Activated CD4-positive, alpha-beta memory T cell treated with anti-CD3 and anti-CD28 coated beads, Interleukin-2, amount 10 ng/mL, durations not matched to agents 7 days and 5 days (primary cell): ENCODE measurements at places on chromosomes 1 and 21.

DNA sequence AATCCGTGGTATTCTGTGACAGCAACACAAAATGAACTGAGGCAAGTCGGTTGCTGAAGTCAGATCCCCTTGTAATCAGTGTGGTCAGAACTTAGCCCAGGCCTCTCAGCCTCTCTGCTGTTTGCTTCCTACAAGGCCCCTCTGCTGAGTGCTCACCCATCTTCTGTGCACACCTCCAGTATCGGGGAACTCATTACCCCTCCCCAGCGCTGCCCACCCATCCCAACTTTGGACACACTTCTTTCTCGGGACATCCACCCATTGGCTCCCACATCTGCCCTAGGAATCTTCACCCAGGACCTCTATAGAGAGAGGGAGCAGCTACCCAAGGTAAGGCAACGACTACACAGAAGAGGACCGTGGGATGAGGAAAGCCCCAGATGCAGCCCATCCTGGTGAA is 217.5 kb downstream of the MATN1 start:
- no peak for DNase-seq

DNA sequence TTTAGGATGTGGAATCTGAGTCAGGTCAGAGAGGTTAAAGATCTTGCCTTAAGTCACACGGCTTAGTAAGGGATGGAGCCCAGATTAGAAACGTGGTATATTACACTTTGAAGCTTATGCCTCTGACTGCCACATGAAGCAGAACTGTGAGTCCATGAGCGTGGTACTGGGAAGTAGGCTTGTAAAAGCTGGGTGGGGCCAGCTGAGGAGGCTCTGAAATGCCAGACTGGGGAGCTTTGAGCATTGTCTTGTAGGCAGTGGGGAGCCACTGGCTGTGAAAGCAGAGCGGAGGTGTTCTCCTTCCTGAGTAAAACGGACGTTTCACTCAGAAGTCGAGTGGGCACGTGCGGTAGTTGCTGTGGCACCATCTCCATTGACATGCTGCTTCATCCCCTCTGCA is 72.6 kb upstream of the USP24 start:
- no peak for DNase-seq

DNA sequence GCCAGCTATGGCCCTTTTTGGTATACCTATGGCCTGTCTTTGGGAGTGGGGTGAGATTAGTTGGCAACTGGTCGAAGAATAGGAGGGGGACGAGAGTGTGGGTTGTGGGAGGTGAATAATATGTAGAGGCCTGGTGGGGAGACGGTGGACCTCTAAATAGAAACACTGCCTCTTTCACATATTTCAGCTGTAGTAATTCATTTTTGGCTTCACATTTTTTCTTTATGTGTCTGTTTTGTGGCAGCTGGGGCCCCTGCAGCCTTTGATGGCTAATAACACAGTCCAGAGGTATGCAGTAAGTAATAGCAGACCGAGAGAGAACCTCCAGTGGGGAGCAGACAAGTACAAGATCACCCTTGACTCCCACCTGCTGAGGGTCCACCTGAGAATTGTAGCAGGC is 75.9 kb downstream of the HLX start:
- DNase-seq: no peak

DNA sequence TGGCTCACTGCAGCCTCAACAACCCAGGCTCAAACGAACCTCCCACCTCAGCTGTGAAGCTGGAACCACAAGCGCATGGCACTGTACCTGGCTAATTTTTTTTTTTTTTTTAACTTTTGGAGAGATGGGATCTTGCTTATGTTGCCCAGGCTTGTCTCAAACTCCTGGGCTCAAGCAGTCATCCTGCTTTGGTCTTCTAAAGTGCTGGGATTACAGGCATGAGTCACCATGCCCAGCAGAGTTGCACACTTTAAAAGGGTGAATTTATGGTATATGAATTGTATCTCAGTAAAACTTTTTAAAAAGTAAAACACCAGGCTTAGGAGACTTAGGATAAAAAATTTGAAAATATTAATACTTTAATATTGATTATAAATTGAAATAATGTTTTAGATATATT is 99.1 kb downstream of the CLEC20A start:
- no peak for DNase-seq

DNA sequence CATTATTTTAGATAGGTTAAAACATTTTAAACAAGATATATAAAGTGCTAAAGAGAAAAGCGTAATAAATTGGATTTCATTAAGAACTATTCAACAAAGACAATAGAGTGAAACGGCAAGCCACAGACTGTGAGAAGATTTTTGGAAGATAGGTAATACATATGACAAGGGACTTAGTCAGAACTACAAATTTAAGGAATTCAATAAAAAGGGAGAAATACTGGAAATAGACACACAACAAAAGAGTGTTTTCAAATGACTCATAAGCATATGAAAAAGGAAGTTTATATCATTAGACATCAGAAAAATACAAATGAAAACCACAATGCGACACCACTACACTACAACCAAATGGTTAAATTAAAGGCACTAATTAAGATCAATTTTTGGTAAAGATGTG is 90.5 kb downstream of the GDAP2 start:
- DNase-seq: no peak

DNA sequence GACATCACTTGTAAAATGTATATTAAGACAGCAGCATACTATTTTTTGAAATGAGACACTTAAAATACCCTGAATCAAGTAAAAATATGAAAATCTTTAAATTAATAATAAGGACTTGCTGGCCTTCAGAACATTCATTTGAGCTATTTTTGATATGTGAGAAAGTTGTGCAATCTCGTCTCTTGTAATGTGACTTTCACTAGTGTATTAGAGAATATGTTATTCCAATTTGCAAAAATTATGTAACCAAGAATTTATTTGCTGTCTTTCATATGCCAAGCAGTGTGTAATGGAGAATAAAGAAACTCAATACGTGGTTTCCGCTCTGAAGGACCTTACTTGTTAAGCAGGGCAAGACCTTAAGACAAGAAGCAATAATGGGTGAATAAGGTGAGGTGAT is 375.0 kb upstream of the RUNX1 start:
- DNase-seq: no peak

- DNase-seq: no peak
These were observed 17.7 kb downstream of the TCP10L start for GRCh38 chr21:32567626-32568025.

- DNase-seq: no peak
These were observed 27.7 kb downstream of the HSF2BP start for GRCh38 chr21:43631411-43632107.

GRCh38 chr1:150970808-150971582 is 3.6 kb downstream of the CERS2 start:
- no peak for DNase-seq

GRCh38 chr1:38746402-38746935 is 113.1 kb downstream of the RRAGC start:
- DNase-seq: no peak

- no peak for DNase-seq
These were observed 57.2 kb upstream of the SGIP1 start for GRCh38 chr1:66476774-66477173.

DNA sequence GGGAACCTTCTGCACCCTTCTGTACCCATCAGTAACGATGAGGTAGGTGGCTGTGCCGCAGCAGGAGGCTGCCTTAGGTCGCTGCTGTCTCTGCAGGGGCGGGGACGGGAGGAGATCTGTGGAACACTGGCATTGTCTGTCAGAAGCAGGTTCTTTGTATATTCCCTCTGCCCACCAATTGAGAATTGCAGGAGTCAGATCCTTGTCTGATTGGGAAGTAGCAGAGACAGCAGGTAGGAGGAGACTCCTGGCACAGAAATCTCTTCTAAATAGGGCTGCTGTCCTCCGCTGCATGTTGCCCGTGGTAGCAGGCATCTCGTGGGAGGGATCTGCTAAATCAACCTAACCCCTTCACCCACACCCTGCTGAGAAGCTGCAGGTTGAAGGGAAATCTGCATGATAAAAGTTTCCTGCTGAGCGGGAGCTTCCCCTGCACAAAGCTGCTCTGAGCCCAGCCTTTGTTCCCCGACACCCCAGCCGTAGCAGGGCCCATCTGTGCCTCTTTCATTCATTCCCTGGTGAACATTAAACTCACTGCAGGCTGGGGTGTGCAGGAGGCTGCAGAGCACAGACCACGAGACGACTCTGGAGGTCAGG is 15.9 kb downstream of the SARS1 start:
- no peak for DNase-seq
